ENCODE measurements at places on chromosomes 6 and 20. TPM values are rescaled to one million over a fixed set of nuclear protein-coding genes. Genes with fewer than 3 reads are reported as not detected.

Gene TNNC2
- 555 TPM for total RNA-seq

Gene KCNB1
- total RNA-seq, result 0.70 TPM

Gene ISM1
- total RNA-seq, result 1.5 TPM

Gene TRIM31
- not detected for total RNA-seq

Gene MUC22
- not detected for total RNA-seq

Gene MYT1
- 0.29 TPM for total RNA-seq

Gene EIF6
- total RNA-seq, result 103 TPM

Data from metanephros (tissue), 2 donors.